Right cardiac atrium (tissue), 5 donors: ENCODE measurements at places on chromosomes 3 and 15.

- no peak for DNase-seq
Observed at GRCh38 chr3:140206196-140207040, 271.4 kb downstream of the CLSTN2 start.

GRCh38 chr3:45968706-45969105 lies 25.4 kb downstream of the CXCR6 start:
- DNase-seq, result no peak

GRCh38 chr15:71752128-71752527 lies 58.2 kb upstream of the NR2E3 start:
- no peak for DNase-seq

DNA sequence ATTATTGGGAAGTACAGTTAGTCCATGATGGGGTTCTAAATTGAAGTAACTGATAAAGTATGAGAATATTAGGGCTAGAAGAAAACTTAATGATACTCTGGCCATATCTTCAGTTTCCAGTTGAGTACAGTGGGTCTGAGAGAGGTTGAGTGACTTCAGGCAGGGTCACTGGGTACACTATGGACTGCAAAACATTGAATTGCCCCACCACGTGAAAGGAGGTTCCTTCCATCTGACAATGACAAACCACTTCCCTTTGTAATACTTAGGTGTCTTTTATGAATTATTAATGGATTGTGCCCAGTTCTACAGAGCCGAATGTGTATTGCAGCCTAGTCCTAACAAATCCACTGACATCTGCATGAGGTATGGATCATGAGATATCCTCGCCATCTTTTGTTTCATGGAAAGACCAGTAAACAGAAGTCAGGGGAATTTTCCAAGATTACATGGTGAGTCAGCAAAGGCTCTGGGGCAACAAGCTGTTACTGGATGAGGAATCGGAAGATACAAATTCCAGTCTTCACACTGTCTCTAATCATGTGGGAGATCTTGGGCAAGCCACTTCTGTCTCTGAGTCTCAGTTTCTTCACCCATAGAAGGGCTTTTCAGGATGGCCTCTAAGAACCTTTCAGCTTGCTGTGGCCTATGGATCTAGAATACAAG lies 66.5 kb upstream of the BCL6 start:
- DNase-seq, result no peak

DNA sequence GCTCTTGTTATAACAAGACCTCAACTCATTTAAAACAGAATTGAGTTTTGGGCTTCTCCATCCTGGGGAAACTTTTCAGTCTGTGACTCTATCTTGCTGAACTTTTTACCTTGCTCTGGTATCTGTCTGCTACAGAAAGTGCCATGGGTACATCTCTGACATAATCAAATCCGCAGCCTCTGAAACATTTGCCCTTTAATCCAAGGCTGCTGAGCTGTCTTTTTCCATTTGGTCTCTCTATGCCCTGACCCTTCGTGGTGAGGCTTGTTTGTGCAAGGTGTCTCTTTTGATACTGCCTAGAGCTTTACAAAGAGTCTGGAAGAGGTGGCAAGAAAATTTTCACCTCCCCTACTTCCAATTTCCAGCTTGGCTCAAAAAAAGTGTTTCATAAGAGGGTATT lies 11.3 kb downstream of the TMEM108 start:
- DNase-seq, result no peak

DNA sequence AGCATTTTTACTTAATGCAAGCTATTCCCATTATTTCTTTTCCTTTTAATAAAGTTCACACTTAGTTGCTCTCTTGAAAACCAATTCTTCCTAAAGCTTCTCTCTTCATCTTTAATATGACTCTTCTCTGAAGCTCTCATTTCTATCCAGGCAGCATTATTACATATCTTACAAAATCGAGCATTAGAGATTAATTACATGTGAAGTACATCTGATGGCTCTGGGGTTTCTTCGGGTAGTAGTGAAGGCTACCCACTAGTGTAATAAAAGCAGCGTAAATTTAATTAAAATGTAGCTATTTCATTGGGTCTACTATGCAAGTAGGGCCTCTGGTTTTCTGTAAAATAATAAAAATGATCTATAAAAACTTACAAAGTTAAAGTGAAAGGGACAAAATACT lies 513.6 kb upstream of the DPH6 start:
- DNase-seq, result no peak

GRCh38 chr3:184760337-184761074 lies 48.6 kb upstream of the MAGEF1 start:
- DNase-seq, result no peak

- no peak for DNase-seq
Observed at GRCh38 chr15:51756482-51756881, 5.1 kb downstream of the TMOD2 start.

GRCh38 chr3:32401126-32401525 lies 9.5 kb downstream of the CMTM7 start:
- DNase-seq, result no peak

DNA sequence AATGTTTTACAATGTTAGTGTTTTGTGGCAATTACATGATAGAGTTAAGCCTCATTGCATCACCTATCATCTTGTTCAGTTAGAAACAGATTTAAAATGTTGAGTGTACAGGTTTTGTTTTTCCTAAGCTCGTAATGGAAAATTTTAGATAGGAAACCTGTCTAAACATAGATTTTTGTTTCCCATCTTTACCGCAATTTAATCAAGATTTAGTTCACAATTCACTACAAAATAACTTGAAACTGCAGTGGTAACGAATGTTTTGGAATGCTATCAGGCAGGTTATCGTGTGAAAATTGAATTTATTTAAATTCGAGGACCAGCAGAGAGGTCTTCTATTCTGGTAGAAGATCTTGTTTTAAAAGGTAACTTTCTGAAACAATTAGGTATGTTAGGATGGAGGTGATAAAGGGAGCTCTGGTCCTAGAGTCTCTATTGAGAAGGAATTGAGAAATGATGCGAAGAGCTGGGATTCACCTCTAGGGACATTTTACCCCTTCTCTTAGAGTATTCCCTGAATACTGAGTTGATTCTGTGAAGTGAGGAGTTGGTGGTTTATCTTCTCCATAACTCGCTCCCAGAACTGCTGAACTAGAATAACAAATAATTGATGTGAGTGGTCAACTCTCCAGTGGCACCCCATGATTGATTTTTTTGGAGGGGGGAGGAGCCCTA lies 1.4 kb downstream of the DOCK3 start:
- DNase-seq, result no peak

- no peak for DNase-seq
Observed at GRCh38 chr3:150006794-150007193, 36.1 kb upstream of the PFN2 start.

GRCh38 chr3:14372587-14372986 lies 29.8 kb upstream of the SLC6A6 start:
- DNase-seq, result no peak

DNA sequence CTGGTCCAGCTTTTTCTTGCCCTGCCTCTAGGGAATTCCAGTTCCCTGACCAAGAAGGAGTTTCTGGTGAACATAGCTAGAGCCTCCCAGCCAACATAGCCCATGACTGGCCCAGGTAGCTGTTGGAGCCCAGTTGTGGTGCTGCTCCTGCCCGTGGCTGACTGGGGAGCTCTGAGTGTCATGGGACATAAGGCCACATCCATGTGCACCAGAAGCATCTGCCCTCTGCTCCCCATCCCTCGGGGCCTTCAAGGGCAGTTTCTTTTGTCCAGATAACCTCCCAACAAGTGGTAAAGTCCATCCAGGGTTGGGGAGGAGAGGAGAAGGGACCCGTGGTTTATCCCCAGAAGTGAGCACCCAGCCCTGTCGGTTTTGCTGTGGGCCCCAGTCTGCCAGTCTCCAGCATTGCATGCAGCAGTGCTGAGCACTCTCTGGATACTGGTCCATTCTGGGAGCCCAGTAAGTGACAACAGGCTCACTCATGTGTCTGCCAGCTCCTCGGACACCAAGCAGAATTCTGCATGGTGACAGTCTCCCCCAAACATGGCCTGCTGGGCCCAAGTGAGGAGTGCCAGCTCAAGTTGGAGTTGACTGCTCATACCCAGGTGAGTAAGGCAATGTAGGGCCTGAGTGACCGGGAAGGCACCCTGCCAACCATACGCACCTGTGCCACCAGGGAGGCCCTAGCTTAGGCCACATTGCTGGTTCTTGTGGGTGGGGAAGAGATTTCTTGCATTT lies 28.8 kb downstream of the ACAA1 start:
- no peak for DNase-seq

DNA sequence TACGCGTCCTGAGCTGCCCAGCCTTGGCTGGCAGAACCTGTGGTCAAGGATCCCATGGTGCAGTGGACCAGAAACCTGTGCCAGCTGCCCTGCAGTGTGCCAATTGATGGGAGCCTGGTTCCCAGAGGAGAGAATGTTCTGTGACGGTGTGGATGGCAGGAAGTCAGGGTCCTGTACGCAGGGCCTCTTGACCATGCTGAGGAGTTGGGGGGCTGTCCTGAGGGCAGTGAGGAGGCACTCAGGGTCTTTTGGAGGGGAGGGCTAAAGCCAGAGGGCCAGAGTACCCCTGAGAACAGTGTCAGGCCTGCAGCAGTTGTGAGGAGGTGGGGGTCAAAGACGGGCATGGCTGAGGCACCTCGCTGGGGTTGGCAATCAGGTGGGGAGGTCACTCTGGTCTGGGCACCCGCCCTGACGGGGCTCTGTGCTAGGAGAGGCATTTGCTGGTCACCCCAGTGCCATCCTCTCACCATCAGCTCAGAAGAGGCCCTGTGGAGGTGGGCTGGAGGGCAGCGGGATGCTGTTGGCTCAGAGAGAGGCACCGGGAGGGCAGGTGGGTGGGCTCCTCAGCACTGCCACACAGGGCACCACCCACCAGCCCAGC lies 61.0 kb downstream of the SCN5A start:
- no peak for DNase-seq

- no peak for DNase-seq
Observed at GRCh38 chr3:128906804-128907525, 27.5 kb downstream of the ACAD9 start.

DNA sequence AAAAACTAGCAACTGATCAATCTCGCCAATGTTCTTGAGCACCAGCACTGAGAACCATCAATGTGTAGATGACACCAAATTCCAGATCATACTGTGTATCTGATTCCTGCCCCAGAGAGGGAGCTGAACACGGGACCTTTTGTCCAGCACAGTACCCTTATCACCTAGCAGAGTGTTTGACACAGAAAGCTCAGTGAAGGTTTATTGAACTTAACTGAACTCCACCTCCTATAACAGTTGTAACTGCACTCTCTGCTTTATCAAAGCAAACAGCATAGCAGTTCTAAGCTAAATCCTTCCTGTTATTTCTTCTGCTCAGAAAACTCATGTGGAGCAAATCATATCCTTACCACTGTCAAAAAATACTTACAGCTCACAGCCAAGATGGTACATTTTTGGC lies 183.4 kb upstream of the SLCO3A1 start:
- no peak for DNase-seq

DNA sequence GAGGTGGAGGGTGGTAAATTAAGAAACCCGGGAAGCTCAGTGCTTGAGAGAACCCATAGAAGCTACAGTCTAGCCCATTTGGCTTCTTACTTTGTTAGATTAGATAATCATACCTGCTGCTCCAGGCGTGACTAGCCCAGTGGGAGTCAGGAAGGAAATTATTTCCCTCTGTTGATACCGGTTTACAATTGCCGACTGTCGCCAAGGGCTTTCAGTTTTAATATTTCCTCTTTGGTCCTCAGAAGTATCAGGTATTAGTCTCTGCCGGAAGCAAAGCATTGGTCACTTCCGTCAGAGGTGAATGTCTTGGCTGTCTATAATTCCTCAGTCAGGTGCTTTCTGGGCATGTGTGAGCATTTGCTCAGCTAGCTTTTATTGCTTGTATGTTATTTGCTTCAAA lies 75.2 kb downstream of the LPP start:
- DNase-seq, result no peak

DNA sequence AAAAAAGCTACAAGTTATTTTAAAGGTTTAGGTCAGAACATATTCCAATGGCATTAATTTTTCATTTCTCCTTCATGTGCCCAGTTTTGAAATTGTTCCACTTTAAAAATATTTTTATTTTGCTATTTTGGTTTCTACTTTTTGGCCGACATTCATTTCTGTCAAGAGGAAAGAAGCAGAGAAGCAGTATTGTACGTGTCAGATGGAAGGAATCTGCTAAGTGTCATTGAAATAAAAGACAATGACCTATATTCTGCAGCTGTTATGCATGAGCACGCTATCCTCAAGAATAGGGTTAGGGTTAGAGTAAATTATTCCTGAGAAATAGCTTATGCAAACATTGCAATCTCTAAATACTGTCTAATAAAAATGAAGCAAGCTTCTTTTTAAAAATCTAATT lies 941.7 kb downstream of the TUSC7 start:
- no peak for DNase-seq

DNA sequence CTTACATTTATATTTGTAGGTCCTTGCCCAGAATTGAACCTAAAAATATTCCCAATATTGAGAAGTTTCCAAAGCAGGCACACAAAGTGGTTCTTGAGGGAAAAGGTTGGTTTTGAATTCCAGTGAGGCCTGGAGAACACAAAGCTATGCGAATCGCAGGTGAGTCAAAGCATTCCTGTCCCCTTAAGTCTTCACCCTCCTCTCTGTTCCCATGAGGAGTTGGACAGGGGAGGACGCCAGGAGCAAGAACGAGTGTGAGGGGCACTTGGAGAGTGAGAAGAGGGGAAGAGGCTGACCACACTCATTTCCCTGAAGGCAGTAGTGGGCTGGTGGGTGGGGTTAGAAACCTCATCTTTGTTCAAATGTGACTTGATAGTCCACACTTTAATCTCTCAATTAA lies 185.8 kb upstream of the EOMES start:
- DNase-seq, result no peak

GRCh38 chr3:62574266-62574898 lies 201.0 kb upstream of the FEZF2 start:
- no peak for DNase-seq

- DNase-seq, result no peak
Observed at GRCh38 chr3:137583256-137583655, 180.9 kb upstream of the SOX14 start.

DNA sequence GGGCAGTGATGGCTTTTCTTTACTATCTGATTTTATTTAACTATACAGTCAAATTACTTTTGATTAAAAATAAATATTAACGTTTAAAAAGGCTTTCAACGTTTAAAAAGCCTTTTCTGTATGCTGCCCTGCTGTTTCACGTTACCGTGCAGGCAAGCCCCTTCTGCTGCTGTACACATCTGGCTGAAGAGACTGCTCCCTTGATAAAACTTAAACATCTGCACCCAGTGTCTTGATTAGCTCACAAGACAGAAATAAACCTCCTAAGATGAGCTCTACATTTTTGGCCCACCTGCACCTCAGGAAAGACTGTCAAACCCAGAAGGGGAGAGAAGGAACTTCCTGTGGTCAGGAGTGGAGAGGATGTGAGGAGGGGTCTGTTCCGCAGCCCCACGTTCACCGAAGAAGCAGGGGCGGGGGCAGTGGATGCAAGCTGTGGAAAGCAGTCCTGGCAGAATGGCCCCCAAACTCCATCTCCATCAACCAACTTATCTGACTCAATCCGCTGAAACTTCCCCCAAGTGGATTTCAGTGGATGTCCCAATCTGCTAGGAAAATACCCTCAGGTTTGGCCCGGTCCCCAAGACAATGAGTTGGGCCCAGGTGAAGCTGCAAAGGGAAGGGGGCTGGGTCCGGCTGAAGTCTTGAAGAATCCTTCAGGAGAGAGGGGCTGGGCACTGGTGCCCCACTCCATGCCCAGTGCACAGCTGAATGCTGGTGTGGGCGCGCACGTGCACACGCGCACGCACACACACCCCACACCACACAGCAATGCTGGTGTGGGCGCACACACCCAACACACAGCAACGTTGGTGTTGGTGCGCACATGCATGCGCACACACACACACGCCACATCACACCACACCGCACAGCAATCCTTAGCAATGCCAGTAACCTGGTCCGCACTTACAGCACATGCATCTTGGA lies 88.6 kb downstream of the LRIG1 start:
- no peak for DNase-seq

GRCh38 chr3:131067983-131068382 lies 41.3 kb downstream of the NEK11 start:
- DNase-seq, result no peak

- no peak for DNase-seq
Observed at GRCh38 chr15:85676342-85677098, 118.2 kb downstream of the KLHL25 start.
